Stimulated activated CD4-positive, alpha-beta T cell treated with anti-CD3 and anti-CD28 coated beads, Interleukin-1b, Interleukin-23, amount 100 ng/mL, for 1 hour (primary cell): ENCODE measurements at places on chromosomes 5 and 9.

GRCh38 chr5:54243483-54244080, 66.8 kb downstream of the ARL15 start:
- DNase-seq: no peak

DNA sequence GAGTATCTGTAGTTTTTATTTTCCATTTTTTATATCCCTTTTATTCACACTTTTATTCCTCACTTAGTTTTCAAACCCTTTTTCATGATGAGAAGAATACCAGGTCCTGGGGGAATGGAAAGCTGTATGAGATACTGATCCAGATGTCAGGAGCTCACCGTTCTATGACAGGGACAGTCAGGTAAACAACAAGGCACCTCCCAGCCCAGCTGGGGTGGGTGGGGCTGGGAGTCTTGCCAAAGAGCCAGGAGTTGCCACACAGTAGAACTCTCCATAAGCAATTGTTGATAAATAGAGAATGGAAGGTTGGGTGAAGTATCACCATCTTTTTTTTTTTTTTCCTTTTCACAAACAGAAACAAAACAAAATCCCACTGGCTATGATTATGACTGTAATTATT, 225.8 kb downstream of the NSG2 start:
- DNase-seq: no peak

- no peak for DNase-seq
These were observed 185.2 kb downstream of the GADD45G start for GRCh38 chr9:89789922-89790510.

DNA sequence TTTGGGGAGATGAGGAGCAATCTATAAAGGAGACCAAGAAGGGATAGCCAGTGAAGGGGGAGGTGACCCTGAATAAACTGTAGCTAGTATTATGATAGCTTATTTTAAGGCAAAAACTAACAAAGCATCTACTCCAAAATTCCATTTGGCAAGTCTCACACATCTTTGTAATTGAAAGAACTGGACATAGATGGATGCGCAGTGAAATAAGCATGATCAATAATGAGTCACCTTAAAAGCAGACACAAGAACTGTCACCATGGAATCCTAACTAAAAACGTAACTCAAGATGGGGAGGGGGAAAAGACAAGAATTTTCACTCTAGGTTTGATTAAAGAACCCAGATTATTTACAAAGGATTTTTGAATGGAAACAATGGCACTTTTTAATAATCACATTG, 164.5 kb downstream of the MED27 start:
- no peak for DNase-seq

DNA sequence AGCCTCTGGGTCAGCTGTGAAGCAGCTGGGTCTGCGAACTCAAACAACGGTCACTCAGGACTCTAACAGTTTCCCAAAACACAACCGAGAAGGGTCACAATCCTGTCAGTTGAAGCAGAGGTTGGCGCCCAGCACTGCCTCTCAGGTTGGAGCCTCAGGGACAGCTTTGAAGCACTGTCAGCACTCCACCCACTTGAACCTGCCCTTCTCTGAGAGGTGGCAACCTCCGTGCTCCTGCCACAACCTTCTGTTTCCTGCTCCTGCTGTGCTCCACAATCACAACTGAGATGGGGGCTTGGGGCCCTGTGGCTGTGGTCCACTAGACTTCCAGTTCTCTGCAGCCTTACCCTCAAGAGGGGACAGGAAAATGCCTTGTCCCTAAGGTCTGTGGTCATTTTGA, 21.7 kb upstream of the LCP2 start:
- no peak for DNase-seq

DNA sequence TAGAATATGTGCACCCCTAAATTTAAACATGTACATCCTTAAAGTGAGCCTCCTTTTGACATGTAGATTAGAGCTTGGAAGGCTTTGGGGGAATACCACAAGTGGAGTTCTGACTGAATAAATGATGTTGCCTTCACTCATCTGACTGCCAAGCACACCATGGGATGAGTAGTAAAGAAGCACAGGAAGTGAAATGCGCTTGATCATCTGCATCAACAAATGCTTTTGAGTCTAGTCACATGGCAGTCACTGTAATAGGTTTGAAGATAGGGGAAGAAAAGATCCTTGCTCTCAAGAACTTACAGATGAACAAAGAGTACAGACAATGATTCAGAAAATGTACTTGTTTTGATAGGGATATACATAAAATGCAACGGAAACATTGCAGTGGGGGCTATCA, 62.0 kb upstream of the STARD4 start:
- DNase-seq: no peak

DNA sequence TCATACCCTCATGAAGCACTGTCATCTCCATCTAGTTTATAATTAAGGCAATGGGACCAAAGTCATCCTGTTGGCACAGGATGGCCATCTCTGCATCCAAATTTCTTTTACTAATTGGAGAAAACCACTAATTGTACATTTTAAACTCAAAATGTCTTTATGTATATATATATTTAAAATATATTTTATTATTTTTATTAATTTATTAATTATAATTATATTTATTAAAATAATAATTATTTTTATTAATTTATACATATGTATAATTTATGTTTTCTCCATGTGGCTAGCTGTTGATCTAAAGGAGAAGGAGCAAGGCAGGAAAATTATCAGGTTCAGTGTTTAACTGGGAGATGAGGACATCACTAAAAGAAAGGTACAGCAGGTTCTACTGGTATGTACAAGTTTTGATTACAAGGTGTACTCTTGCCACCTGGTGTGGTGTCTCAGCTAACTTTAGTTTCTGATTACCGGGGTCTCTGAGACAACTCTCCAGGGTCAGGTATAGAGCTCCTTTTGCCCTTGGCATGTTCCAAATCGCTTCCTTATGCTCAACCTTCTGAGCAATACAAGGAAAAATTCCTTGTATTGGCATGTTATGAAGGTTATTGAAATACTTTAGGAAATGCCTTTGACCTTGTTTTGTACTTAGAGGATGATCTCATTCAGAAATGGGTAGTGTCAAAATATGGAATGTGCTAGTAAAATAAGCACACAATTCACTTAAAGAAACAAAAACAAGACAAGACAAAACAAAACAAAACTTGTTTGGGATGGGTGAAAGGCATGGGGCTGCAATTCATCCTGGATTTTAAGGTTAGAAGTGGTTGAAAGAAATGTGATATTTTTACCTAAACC, 79.6 kb downstream of the GHR start:
- no peak for DNase-seq

- DNase-seq: no peak
These were observed 21.0 kb upstream of the EPB41L4A start for GRCh38 chr5:112440031-112440430.

- no peak for DNase-seq
These were observed 45.4 kb downstream of the TAF11L14 start for GRCh38 chr5:17679597-17680203.

- no peak for DNase-seq
These were observed 234.5 kb upstream of the TRPM3 start for GRCh38 chr9:71355884-71356283.

- no peak for DNase-seq
These were observed at the start of gene PCDHA7 for GRCh38 chr5:140833993-140834392. TSS of gene PCDHA7 (plus strand) at chr5:140834269. CDS start at chr5:140834384, 115 bp downstream.

DNA sequence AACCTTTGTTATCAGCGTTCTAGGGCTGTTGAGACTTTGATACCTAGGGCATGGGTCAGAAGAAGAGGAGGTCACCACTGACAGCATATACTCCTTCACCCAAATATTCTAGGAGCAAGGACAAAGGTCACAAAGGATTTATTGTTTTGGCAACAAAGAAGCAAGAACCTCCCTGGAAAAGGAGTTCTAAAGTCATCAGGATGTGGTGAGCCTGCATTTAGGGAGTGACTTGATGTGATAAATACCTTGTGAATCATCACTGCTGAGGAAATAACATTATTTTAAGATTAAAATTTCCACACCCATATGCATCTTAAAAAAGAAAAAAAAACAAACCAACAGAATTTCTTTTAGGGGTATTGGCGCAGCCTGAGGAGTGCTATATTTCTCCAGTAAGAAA, 13.9 kb downstream of the IFNA1 start:
- no peak for DNase-seq

DNA sequence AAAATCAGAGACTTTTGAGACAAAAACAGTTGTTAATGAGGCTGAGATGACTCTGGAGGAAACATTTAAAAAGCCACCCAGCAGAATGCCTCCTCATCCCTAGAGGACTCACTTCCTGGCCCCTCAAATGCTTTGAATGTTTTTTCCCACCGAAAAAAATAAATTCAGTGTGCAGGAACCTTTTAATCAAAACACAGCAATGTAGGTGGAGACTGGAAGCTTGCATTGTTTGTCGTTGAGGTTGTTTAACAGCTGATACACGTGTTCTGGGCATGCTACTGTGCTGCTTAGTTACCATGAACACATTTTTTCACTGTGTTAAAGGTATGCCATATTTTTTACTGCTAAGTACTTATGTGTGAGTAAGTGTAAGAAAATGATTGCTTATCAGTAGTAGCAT, 65.7 kb upstream of the ADCY2 start:
- no peak for DNase-seq

DNA sequence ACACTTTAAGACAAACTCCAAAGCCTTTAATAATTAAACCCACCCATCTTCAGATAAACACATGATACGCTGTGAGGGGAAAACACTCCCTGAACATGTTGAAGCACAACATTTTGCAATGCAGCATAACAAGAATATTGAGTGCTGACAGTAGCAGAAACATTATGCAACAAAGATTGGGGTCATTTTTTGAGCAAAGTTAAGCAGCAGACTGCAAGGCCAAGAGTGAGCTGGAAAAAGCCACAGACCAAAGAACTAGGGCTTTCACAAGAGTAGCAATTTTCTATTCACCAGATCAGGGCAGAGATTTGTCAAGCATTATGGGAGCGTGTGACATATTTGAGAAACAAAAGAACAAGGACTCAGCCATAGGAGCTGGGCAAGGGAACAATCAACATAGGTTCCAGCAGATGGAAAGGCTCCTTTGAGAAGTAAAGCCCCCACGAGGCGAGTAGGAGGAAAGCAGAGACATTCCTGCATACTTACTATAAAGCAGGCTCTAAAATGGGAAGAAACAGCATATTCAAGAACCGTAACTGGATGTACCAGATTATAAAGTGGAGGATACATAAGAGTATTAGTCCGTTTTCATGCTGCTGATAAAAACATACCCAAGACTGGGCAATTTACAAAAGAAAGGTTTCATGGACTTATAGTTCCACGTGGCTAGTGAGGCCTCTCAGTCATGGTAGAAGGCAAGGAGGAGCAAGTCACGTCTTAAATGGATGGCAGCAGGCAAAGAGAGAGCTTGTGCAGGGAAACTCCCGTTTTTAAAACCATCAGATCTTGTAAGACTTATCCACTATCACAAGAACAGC, 4.8 kb upstream of the TTC23L start:
- no peak for DNase-seq

GRCh38 chr5:39980056-39980455, 555.3 kb upstream of the DAB2 start:
- no peak for DNase-seq

GRCh38 chr5:93519740-93520139, 61.3 kb downstream of the NR2F1-AS1 start:
- DNase-seq: no peak

DNA sequence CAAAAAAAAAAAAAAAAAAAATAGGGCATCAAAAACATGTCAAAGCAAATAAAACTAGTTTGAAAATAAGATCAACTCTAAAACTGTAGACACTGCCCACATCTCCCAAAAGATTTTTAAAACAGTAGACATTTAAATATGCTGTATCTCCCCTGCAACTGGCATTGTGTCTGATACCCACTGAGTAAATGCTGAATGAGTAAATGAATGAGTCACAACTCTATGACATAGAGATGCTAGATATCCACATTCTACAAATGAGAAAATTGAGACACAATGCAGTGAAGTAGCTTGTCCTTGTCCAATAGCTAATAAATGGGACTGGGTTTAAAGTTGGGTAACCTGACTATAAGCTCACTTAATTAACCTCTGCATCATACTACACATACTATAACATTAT, 14.1 kb upstream of the MAP1B start:
- no peak for DNase-seq

DNA sequence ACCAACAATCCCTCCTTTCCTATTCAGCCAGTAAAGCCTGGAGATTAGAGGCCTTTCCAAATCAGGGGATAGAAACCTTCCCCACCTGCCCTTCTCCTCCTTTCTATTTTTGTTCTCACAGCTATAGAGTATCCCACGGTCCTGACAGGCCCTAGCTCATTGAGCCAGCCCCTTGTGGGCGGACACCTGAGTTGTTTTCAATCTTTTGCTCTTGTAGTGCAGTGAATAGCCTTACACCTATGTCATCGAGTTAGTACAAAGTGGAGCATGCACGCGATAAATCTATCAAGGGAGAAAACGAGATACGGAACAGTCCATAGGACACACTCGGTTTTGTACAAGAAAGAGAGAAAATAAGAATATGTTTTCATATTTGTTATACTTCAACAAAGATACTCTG, 77.2 kb downstream of the TSPAN17 start:
- no peak for DNase-seq

DNA sequence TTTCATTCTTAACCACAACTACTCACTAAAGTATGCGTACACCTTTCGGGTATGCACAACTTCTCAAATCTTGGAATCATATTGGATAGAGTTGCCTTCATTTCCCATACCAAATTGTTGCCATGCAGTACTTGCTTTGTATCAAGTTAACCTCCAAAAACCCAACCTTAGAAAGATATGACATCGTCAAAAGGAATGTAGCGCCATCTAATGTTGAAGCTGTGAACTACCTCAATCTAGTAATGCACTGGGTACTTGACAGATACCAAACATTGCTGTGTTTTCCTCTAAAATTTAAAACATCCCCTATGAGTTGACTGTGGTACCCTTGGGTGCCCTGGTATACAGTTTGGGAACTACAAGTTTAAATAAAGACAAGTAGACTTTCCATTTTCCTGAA, 318.4 kb downstream of the ARL15 start:
- DNase-seq: no peak

- no peak for DNase-seq
These were observed 104.7 kb downstream of the KCTD16 start for GRCh38 chr5:144275329-144275728.
